Heart right ventricle (tissue), 16 donors: ENCODE measurements at places on chromosomes 13 and 19.

DNA sequence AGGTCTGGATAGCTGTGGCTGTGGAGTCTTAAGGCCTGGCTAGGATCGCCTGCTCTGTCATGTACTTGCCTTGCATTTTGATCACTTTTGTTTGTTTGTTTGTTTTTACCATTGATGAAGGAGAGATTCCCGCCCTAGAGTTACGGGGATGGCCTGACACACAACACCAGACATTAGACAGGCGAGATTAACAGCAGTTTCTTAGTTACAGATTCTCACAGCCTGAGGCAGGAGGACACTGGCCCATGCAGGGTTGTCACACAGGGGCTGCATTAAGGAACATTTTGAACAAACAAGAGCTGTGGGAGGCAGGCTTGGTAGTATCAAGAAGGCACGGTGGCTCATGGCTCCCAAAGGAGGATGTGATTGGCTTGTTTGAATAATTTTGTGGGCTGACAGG, 291.8 kb downstream of the HS6ST3 start:
- H3K4me3 ChIP-seq = no peak overlapping the region
- no peak overlapping the region for H3K27ac ChIP-seq
- H3K4me1 ChIP-seq = no peaks in the 10 kb centered on the region
- H3K36me3 ChIP-seq = no peaks in the 10 kb centered on the region
- no peaks in the 10 kb centered on the region for H3K27me3 ChIP-seq
- no peak for DNase-seq

DNA sequence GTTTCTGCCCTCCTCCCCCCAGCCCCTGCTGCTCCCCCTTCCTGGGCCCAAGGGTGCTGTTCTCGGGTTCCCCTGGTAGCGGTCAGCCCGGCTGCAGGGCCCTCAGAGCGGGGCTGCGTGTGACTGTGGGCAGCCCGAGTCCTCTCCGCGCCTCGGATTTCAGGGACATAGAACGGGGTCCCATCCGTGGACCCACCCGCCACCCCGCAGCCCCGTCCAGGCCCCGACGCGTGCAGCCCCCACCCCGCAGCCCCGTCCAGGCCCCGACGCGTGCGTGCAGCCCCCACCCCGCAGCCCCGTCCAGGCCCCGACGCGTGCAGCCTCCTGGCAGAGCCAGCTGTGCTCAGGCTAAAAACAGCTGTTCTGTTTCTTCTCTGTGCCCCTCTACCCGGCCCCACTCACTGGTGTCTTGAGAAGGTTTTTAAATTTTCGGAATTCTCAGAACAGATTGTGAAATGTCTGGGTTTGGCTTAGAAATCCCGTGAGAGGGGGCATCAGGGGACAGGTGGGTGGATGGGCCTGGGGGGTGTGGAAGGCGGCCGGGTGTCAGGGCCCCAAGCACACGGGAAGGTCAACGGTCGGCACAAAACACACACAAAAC, 5.5 kb upstream of the PRTN3 start:
- peaks cover 12% of the 10 kb centered on the region for H3K4me1 ChIP-seq
- DNase-seq = no peak
- no peak overlapping the region for H3K4me3 ChIP-seq
- peaks cover 11% of the 10 kb centered on the region for H3K27me3 ChIP-seq
- H3K27ac ChIP-seq = no peak overlapping the region

- DNase-seq = no peak
- no peaks in the 10 kb centered on the region for H3K4me1 ChIP-seq
- H3K4me3 ChIP-seq = no peak overlapping the region
- no peaks in the 10 kb centered on the region for H3K36me3 ChIP-seq
- no peak overlapping the region for H3K27ac ChIP-seq
Measured at GRCh38 chr13:111915104-111915551, 151.8 kb upstream of the SOX1 start.

DNA sequence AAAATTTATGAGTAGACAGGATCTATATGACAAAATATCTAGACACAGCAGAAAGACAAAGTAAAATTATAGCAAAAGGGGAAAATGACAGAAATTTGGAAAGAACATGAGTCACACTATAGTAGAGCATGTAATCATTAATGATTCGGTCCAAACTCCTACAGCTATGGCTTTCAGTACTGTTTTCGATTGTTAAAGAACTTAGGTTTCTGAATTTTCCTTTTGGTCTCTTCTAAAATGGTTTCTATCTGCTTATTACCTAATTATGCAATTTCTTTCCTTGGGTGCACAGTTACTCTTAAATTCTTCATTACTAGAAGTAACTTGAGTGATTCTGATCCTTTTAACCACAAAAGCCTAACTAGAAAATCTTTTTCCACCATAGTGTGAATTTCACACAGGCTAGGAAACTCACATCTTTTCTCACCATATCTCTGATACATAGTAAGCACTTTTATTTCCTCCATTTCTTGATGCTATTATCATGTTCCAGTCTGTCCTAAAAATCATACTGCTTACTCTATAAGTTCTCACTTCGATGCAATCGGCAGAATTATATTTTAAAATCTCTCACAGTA, 1101.4 kb downstream of the PCDH9 start:
- H3K4me1 ChIP-seq = no peaks in the 10 kb centered on the region
- DNase-seq = no peak
- no peaks in the 10 kb centered on the region for H3K27me3 ChIP-seq

GRCh38 chr13:111395511-111396393, 75.3 kb downstream of the TEX29 start:
- no peaks in the 10 kb centered on the region for H3K36me3 ChIP-seq
- no peaks in the 10 kb centered on the region for H3K4me1 ChIP-seq
- H3K4me3 ChIP-seq = no peak overlapping the region
- H3K27ac ChIP-seq = no peak overlapping the region
- no peaks in the 10 kb centered on the region for H3K27me3 ChIP-seq

DNA sequence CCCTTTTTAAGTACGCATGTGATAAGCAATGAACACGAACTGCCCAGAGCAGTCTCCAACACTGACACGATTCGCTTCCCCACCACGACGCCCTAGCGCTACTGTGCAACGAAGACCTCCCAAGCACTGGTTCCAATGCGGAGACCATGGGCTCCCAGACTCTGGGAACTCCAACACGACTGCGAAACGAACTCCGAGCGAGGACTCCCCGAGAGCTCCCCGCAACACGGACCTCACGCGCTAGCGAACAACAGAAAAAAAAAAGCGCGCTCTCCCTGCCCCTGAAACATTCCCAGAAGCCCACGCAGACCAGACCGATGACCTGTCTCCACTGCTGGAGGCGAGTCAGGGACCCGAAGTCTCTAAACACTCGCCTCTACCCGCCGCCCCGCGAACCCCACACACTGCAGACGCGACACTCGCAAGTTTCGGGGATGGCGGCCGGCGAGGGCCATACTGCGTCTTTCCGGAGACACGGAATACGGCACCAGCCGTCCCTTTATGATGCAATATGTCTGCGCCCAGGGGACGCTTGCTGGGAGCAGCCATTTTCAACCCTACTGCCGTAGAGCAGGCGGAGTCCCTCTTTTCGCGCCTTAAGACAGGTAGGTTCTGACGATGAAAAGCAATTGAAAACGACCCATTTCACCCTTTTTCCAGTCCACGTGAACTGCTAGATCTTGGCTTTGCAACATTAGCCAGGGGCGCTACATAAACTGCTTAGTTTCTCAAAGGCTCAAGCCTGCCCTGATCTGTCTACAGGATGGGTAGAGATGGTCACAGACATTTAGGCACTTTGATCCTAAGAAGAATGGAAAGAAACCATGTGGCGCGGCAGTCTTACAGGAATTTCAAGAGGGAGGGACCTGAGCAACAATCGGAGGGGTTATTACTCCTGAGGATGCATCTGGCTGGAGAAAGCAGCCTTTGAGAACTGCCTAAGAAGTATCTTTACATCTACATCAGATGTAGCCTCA, at the start of gene ZNF577:
ZNF577 (minus strand) TSS at position 430 of the 977 bp plus-strand sequence. CDS start 7,569 bp downstream, outside the sequence.
- peak; percentile 96 for DNase-seq
- peak within 1 kb of the TSS; percentile 55 for H3K4me3 ChIP-seq
- H3K36me3 ChIP-seq = peaks cover 42% of the 10 kb centered on the region
- peak within 1 kb of the TSS; percentile 73 for H3K27ac ChIP-seq
- peaks cover 7% of the 10 kb centered on the region for H3K4me1 ChIP-seq

GRCh38 chr13:69391756-69392155, 715.9 kb upstream of the ATXN8OS start:
- no peaks in the 10 kb centered on the region for H3K4me1 ChIP-seq
- H3K27me3 ChIP-seq = no peaks in the 10 kb centered on the region
- no peak overlapping the region for H3K4me3 ChIP-seq
- H3K27ac ChIP-seq = no peak overlapping the region
